ENCODE measurements at places on chromosomes 4 and X.
A peak's percentile ranks its signal among the peaks of the same experiment; 100 is the strongest.

DNA sequence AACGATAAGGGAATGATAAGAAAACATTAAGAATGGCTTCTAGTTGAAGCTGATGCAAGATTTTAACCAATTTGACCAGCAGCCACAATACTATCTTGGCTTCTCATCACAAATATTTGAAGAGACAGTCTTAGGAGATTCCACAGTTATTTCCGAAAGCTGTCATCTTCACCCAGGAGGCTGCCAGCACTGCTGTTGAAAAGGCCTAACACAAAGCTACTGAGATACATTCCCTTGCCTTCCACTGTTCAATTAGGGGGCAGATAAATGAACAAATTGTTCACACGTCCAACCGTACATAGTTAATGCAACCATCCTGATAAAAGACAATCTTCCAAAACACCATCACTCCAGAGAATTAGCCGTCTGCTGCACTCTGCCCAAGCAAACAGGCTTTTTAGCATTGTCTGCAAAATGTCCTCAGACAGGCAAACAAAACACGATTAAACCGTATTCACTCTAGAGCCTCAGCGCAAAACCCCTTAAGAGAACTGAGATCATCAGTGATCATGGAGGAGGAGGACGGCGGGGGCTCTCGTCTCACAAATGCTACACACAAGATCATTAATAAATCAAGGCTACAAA, 189.8 kb upstream of the PSAPL1 start:
- no peak for DNase-seq

- no peak for DNase-seq
Observed at GRCh38 chr4:118059397-118059796, 25.1 kb downstream of the NDST3 start.

GRCh38 chr4:94635177-94635576, 122.6 kb upstream of the BMPR1B start:
- DNase-seq, result no peak

GRCh38 chr4:15149839-15150592, 147.7 kb downstream of the CPEB2 start:
- DNase-seq, result peak; percentile 77

GRCh38 chr4:38034986-38035882, 75.0 kb downstream of the PTTG2 start:
- no peak for DNase-seq

DNA sequence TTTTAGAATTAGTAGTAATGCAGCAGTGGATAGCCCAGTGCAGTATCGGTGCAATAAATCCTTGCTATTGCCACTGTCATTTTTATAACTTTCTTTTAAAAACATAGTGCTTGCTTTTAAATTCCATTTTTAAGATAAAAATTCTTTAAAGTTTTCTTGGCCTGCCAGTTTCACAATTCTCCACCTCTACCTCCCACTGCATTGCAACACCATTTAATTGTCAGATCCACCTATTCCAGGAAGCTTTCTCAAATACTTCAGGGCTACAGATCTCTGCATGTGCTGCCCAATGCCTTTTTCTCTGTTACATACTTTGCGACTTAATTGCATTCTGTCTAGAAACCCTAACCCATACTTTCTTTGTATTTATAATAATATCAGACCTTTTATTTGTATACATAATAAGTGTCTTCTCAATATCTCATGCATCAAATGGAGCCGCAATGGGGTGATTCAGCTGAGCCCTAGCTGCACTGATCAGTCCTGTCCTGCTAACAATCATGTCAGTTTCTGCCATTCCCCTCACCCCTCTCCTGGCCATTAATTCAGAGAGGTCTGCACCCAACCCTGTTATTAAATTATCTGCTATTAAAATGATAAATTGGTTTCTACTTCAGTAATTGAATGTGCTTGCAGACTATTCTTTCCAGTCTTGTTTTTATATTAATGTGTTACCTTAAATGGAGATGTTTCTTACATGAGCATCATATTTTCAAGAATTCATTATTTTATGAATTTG, 193.1 kb downstream of the SLIT2 start:
- DNase-seq, result no peak

GRCh38 chr4:5791654-5792053, 80.7 kb downstream of the EVC start:
- no peak for DNase-seq
